Substantia nigra (tissue), 51 donors: ENCODE measurements at places on chromosomes 7 and 10.

DNA sequence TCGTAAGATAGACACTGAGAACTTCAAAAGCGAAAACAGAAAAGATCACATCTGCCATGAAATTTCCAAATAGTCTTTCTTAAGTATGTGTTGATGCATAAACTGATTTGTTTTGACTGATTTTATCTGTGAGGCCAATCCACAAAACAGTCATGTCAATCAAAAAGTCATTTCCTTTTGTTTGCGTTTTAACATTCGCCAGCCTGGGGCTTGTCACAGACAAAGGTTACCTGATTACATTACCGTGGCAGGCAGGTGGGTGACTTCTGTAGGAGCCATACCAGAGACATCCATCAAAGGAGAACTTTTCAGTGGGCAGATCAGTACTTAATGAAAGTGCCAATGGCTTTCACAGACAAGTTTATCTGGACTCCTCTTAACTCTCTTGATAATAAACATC lies 45.5 kb upstream of the BET1 start:
- DNase-seq: no peak

DNA sequence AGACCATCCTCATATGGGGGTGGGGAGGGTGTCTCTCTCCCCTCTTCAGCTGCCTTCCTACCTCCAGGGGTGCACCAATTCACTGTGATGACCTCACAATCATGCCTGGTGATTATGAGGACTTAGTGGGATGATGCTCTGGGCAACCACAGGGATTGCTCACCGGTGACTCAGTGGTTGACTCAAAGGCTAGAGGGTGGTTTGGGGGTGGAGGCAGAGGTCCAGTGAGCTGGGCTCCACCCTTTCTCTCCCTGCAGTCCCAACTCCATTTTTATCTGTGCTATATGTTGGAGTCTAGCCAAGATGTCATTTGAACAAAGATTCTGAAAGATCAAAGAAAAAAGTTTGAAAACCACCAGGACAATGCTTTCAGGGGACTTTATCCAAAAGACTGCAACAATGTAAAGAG lies 286.9 kb downstream of the KCNMA1 start:
- no peak for DNase-seq

- no peak for DNase-seq
Measured at GRCh38 chr10:132528064-132528691, 9.4 kb upstream of the INPP5A start.

DNA sequence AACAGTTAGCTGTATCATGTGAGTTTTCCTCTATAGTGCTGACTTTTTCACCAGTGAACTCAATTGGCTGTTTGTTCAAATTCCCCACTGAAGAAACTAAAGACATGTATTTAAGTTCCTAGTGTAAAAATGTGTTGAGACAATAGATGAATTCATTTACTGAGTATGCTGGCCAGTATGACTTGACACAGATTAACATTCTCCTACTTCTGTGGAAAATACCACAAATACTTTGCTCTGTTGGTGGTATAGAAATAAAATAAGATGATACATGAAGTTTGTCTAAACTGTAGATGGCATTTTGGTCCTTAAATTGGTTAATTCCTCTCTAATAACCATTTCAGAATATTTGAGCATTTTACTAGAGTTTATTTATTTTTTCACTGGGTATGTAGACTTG lies 227.7 kb upstream of the TEX47 start:
- DNase-seq: no peak
